Natural killer cell treated with Interleukin-12 subunit alpha and Interleukin-12 subunit beta and Interleukin-15 and Interleukin-18, amount 100 ng/mL, for 72 hours (primary cell): ENCODE measurements at places on chromosomes 1 and 21. TPM values are rescaled to one million over a fixed set of nuclear protein-coding genes. Genes with fewer than 3 reads are reported as not detected.

Gene THEM5
- total RNA-seq: not detected

Gene AADACL4
- total RNA-seq: not detected

Gene SHE
- 0.19 TPM for total RNA-seq

Gene CACHD1
- total RNA-seq: 0.14 TPM

Gene S100B
- not detected for total RNA-seq

Gene NCDN
- 59.6 TPM for total RNA-seq

Gene NTNG1
- not detected for total RNA-seq

Gene MDM4
- total RNA-seq: 151 TPM

Gene NBPF6
- total RNA-seq: 0.22 TPM

Gene ETNK2
- 0.50 TPM for total RNA-seq

Gene GJA4
- total RNA-seq: 5.9 TPM

Gene P3H1
- 52.3 TPM for total RNA-seq

Gene FTCD
- total RNA-seq: not detected

Gene WARS2
- total RNA-seq: 17.1 TPM

Gene SEMA4A
- 3.9 TPM for total RNA-seq

Gene SLC6A9
- 3.5 TPM for total RNA-seq

Gene TTC34
- 0.56 TPM for total RNA-seq

Gene LCE1A
- total RNA-seq: not detected

Gene TP73
- total RNA-seq: 1.5 TPM

Gene KCNJ6
- not detected for total RNA-seq
